ENCODE measurements at places on chromosomes 7 and 10.

DNA sequence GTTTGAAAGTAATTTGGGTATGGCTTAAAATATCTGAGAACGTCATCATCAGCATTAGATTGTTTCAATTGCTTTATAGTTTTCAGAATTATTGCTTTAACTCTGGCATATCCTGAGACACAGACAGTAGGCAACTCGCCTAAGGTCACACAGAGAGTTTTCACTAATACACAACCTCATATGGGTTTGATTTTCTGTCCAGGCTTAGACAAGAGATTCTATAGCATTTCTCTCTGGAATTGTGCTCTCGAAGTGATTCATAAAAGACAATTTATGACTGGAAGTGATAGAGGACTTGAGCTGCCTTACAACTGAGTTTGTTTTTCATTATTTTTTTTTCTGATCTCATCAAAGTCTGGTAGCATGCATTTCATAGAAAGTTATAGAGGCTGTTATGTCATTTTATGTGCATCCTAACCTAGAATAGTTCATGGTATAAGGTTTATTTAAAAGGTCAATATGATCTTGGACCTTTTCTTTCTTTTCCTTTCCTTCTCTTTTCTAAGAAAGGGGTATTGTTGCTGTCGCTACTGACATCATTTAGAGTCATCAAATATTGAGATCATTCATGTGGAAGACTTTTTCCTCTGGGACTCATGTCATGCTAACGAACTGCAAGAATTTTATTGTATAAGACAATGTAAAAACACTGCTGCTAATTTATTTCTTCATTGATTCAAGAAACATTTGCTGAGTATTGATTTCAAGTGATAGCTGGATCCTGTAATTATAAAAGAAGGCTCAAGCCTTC, 278.2 kb downstream of the PLXDC2 start:
- no peak for DNase-seq

DNA sequence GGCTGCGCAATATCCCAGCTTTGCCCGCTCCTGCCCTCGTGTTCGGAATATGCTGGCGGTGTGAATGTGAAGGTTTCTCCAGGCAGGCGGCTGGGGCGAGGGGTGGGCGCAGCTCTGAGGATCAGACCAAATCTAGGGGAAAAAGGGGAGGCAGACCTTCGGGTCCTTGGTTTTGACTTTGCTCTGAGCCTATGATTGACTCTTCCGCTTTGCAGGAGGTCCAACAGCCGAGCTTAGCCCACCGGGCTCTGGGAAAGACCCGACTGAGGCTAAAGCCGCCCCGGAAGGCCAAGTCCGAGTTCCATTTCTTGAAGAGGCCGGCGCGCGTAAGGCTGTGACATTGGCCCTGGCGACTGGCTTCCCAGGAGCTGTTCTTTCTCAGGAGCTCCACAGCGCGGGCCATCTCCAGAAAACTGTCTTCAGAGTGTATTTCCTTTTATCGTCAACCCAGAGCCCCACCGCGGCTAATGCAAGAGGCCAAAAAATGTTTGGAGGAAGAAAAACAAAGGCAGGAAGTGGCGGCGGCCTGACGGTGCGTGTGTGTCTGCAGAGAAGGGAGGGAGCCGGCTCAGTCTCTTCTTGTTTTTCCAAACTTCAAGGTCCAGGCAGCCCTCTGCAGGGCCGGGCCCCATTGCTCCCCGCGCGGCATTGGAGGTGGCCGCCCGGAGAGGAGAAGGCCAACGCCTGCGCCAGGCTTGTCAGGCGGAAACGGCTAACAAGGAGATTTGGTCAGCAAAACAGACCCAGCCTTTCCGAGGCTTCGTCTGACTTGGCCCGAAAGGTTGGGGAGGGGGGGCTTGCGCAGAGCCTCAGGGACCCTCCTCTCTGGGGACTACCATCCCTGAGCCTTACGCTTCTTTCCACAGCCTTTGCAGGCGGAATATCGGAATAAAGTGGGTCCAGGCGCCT, 3.6 kb upstream of the HOXA11 start:
- no peak for DNase-seq

GRCh38 chr10:37711617-37712488, 145.6 kb downstream of the ZNF248 start:
- no peak for DNase-seq

- no peak for DNase-seq
Measured at GRCh38 chr7:140342727-140343514, 55.4 kb downstream of the SLC37A3 start.

GRCh38 chr10:44459671-44460070, 74.8 kb upstream of the CXCL12 start:
- DNase-seq: no peak

DNA sequence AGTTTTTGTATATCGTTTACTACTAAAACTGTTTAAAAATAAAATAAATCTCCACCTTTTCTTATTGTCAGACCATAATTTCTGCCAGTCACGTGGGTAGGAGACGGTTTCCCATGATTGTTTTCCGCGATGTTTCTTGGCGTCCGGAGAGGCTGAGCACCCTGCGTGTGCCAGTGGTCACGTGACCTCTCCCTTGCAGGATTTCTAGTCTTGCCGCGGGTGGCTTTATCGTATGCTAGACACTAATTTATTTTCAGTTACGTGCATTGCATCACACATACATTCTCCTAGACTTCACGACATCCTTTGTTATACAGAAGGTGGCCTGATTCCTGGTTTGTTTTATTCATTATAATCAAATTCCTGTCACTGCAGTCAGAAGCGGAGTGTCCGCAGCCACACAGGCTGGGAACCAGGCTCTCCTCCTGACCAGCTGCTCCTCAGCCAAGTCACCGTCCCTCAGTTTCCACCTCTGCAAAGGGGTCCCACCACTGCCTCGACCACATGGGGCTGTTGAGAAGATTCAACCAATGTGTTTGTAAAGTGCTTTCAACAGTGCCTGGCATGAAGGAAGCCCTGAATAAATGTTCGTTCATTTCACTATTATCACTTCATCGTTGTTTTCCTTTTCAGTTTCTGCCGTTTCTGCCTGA, 203.2 kb upstream of the PPP2R2D start:
- DNase-seq: no peak

DNA sequence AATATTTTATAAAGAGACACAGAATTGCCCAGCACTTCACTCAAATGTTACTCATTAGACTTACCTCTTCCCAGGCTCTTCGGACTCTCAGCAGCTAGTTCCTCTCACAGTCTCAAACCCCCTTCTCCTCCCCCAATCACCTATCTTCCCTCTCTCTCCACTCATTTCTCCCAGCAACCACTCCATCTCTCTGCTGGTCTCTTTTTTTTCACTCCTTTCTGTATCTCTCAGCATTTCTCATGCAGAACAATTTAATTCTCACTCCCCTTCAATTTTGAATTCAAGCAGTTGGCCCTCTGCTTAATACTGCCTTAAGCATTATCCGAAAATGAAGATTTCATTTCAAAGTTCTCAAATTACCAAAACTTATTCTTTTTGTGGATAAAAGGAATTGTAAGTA, 34.4 kb upstream of the CAV2 start:
- DNase-seq: no peak

GRCh38 chr10:47041396-47042198, 130.4 kb downstream of the PTPN20 start:
- no peak for DNase-seq

- DNase-seq: no peak
Measured at GRCh38 chr7:151825721-151826120, 51.2 kb downstream of the PRKAG2 start.

- DNase-seq: peak; percentile 82
Measured at GRCh38 chr10:103592186-103593021, 98.9 kb downstream of the NEURL1 start.

GRCh38 chr10:45063591-45064231, 63.0 kb downstream of the ZNF22 start:
- DNase-seq: no peak

- DNase-seq: no peak
Measured at GRCh38 chr10:72893136-72893798, at the start of gene OIT3. Gene OIT3 (plus strand): TSS chr10:72893739. CDS start chr10:72893799, 60 bp downstream.

- DNase-seq: no peak
Measured at GRCh38 chr10:124603376-124604213, 140.6 kb downstream of the FAM53B start.

GRCh38 chr10:123906884-123907652, 15.5 kb upstream of the CPXM2 start:
- DNase-seq: no peak

GRCh38 chr7:42207420-42207819, 29.6 kb downstream of the GLI3 start:
- DNase-seq: no peak

- DNase-seq: no peak
Measured at GRCh38 chr7:108086546-108086945, 43.6 kb downstream of the LAMB4 start.

GRCh38 chr10:63355682-63356081, 110.1 kb downstream of the JMJD1C start:
- DNase-seq: no peak

GRCh38 chr10:119542988-119543813, 682 bp upstream of the RGS10 start:
- DNase-seq: peak; percentile 49

DNA sequence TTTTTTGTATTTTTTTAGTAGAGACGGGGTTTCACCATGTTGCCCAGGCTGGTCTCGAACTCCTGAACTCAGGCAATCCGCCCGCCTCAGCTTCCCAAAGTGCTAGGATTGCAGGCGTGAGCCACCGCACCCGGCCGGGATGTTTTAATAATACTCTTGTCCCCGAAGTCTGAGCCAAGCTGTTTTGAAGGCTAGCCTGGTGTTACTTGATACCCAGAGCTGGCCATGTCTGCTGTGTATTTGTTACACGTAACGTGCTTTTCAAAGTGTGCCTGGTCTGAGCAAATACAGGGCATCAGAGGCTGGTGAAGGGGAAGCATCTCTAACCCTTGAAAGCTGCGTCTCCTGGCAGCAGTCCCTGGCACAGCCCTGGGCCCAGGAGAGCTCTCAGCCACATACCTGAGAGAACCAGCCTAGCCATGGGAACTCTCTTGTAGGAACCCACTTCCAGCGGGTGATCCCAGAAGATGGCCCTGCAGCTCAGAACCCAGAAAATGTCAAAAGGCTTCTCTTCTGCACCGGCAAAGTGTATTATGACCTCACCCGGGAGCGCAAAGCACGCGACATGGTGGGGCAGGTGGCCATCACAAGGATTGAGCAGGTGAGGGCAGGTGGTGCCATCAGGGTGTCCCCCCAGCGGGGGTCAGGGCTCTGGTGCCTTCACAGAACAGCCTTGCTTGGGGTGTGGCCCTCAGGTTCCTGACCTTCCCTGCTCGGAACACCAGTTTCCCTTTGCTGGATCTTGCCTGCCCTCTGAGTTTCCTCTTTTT, 41.7 kb upstream of the ZMIZ2 start:
- DNase-seq: no peak

GRCh38 chr10:103054621-103055020, 136.5 kb downstream of the CNNM2 start:
- no peak for DNase-seq

DNA sequence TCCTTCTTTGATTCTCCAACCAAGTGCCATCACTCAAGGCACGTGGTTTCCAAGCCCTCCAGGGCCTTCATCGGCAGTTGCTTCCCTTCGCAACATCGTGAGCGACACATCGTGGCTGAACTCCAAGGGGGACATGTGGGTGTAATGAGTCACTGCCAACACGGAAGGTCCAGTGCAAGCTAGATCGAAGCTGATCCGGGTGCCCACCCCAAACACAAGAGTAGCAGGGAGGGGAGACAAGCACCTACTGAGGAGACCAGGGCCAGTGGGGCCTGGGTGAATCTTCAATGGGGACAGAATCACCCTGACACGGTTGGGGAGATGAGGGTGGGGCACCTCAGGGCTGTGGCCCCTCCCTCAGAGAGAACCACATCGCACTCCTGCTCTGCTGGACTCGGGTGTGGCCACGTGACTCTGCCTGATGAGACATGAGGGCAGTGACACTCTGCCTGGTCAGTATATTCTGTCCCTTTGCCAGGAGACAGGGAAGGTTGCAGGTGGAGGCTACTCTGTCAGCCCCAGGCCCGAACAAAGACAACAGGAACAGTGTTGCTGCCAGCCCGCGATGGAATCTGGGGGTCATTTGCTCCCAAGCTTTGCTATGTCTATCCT, 36.8 kb upstream of the HSPA12A start:
- no peak for DNase-seq

- no peak for DNase-seq
Measured at GRCh38 chr10:115761166-115761565, 511.8 kb downstream of the GFRA1 start.

GRCh38 chr7:106059556-106059955, 52.6 kb downstream of the SYPL1 start:
- DNase-seq: no peak

DNA sequence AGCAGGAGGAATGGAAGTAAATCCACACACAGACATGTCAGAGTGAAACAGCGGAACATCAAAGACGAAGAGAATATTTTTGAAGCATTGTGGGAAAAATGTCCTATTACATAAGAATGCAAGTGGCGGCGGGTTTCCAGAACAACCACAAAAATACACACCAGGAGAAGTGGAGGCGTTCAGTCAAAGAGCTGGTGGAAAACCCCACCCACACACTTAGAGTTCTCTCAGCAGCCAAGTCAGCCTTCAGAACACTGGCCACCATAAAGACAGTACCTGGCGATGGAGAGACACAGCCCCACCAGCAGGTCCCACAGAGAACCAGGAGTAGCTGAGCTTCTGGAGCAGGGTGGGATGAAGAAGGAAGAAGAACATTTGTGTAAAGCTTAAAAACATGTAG, 23.7 kb downstream of the NKX6-2 start:
- no peak for DNase-seq

GRCh38 chr7:55690-56248, 136.6 kb upstream of the FAM20C start:
- no peak for DNase-seq

- no peak for DNase-seq
Measured at GRCh38 chr10:31477584-31477983, 158.6 kb downstream of the ZEB1 start.

- DNase-seq: no peak
Measured at GRCh38 chr10:10658172-10658785, 359.4 kb upstream of the CELF2 start.

Data from HTR-8/SVneo (cell line).